ENCODE measurements at places on chromosomes 6 and 20. TPM values are rescaled to one million over a fixed set of nuclear protein-coding genes. Genes with fewer than 3 reads are reported as not detected.

GRCh38 chr6:1130709-1131108, 181.2 kb upstream of the FOXQ1 start:
- no peaks in the 10 kb centered on the region for H3K36me3 ChIP-seq
- H3K27me3 ChIP-seq = peaks cover 8% of the 10 kb centered on the region
- no peak overlapping the region for H3K4me3 ChIP-seq
- DNase-seq = no peak

Gene NTSR1
- not detected for total RNA-seq

GRCh38 chr6:43120101-43120763, 44.1 kb downstream of the PTK7 start:
- H3K36me3 ChIP-seq = no peaks in the 10 kb centered on the region
- no peak overlapping the region for H3K4me3 ChIP-seq
- no peak overlapping the region for H3K27ac ChIP-seq
- no peak for DNase-seq
- no peaks in the 10 kb centered on the region for H3K4me1 ChIP-seq
- H3K27me3 ChIP-seq = peaks cover 4% of the 10 kb centered on the region

DNA sequence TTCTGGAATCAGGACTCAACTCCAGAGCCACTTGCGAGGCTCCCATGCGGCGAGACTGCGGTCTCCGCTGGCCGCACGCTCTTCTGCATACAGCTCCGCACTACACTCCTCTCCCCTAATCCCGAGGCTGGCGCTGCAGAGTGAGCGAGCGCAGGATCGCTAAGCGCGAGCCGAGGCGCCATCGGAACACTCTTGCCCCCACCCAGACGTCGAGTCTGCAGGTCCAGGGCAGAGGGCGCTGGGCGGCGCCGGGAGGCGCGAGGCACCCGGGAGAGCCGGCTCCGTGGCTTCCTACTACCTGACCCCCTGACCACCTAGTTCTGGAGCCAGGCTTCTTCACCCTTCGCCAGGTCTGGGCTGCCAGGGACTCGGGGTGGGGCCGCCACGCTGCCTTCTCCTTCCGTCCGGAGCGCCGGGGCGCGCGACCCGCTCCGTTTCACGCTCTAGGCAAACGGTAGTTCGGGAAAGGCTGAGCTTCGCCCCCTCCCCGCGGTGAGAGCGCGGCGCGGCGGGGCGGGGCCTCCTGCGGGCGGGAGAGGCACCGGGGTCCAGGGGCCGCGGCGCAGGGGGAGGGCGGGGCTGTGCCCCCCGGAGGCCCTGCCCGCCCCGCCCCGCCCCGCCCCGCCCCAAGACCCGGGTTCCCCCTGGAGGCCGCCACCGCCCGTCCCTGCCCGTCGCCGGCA, 5.4 kb upstream of the TUBB2A start:
- H3K27me3 ChIP-seq = peaks cover 56% of the 10 kb centered on the region
- peaks cover 4% of the 10 kb centered on the region for H3K36me3 ChIP-seq
- no peak overlapping the region for H3K27ac ChIP-seq
- peak; percentile 33 for DNase-seq

Gene ZMYND8
- total RNA-seq = 43.3 TPM

DNA sequence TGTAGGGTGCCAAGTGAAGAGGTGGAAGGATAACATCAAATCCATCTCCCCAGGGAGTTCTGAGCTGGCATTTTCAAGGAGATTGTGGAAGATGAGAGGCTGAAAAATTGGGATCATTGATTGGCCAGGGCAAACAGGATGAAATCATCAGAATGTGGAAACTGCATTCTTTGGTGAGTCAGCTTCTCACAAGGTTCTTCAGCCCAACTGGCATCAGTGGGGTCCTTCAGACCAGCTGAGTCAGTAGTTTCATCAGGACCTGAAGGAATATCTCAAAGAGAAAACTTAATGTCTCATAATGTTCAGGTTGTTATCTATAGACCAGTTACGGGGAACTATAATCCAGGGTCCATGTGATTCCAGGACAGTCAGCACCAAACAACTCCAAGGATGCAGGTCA, 195.8 kb downstream of the HAO1 start:
- H3K27me3 ChIP-seq = no peaks in the 10 kb centered on the region
- no peaks in the 10 kb centered on the region for H3K4me1 ChIP-seq
- H3K4me3 ChIP-seq = no peak overlapping the region
